Vein endothelial cell (primary cell): ENCODE measurements at places on chromosomes 13 and 19. TPM values are rescaled to one million over a fixed set of nuclear protein-coding genes. Genes with fewer than 3 reads are reported as not detected.

Gene ERICH4
- not detected in 2 replicates for total RNA-seq

Gene GRIK5
- total RNA-seq, result under 0.01 TPM in 1 of 2 replicates, not detected in the other

Gene NLRP13
- total RNA-seq, result not detected in 2 replicates

Gene ZNF492
- under 0.01 and 0.57 TPM in 2 replicates for total RNA-seq

Gene GPC5
- total RNA-seq, result 0.19 and 2.9 TPM in 2 replicates

Gene ZNF701
- 15.0 and 15.7 TPM in 2 replicates for total RNA-seq

Gene LINGO3
- total RNA-seq, result under 0.01 TPM in 1 of 2 replicates, not detected in the other

Gene SLC6A16
- 0.96 and 0.98 TPM in 2 replicates for total RNA-seq
